Fibroblast of lung (primary cell): ENCODE measurements at places on chromosomes 7 and 10. TPM values are rescaled to one million over a fixed set of nuclear protein-coding genes. Genes with fewer than 3 reads are reported as not detected.

- DNase-seq: no peak
Measured at GRCh38 chr10:11177926-11178471, 160.3 kb downstream of the CELF2 start.

DNA sequence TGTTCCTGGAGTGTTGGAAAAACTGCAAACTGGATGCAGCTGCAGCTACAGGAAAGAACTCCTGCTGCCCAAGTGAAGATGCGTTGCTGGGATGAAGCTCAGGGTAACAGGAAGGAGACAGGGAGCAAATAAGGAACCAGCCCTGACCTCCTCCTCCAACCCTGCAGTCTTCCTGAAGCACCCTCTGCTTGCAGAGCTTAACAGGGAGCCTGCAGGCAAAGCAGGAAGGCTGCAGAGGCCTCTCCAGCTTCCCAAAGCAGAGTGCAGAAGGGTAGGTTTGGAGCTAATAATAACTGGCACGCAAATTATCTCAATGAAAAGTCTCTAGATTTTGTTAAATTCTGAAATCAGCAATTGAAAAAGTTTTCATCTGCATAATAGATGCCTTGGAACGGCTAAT lies 92.5 kb downstream of the SORCS1 start:
- DNase-seq: no peak

GRCh38 chr7:30721211-30721610 lies 30.7 kb upstream of the INMT start:
- DNase-seq: no peak

GRCh38 chr10:87763086-87763861 lies 54.8 kb downstream of the ATAD1 start:
- DNase-seq: no peak

GRCh38 chr7:90487808-90488207 lies 18.4 kb downstream of the PTTG1IP2 start:
- DNase-seq: no peak

GRCh38 chr7:76411626-76412025 lies 2.1 kb upstream of the SSC4D start:
- no peak for DNase-seq

DNA sequence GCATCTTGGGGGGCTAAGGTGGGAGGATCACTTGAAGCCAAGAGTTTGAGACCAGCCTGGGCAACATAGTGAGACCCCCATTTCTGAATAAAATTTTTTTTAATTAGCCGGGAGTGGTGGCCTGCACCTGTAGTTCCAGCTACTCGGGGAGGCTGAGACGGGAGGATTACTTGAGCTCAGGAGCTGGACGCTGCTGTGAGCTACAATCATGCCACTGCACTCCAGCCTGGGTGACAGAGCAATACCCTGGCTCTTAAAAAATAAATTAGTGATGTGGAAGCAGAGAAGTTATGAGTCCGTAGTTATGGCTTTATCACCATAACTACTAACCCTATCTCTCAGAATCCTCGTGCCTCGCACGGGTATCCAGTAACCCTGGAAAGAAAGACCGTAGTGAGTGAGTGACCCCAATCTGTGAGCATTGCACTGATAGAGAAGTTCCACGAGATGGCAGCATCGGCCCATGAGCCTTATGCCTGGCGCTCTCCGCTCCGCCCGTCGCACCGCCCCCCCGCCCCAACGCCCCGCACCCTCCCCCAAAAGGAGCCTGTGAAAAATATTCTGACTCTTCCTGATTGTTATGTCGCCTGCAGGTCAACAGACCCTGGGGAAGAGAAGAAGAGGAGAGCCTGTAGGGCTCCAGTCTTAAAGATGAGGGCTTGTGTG lies 4.9 kb upstream of the SLC29A3 start:
- peak; percentile 25 for DNase-seq

DNA sequence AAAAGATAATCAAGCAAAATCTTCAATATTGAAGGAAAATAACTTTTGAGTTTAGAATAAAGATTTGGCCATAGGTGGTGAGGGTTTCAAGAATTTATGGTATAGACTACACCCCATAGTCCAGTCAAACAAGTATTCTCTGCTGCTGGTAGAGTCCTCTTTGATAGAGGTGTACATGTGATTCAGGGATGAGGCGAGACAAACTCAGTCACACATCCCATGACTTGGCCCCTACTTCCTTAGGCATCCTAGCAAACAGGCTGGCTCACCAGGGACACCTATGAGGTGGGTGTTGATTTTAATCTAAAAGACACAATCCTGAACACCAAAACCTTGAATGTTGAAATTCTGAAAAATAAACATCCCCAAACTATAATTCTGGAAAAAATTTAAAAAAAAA lies 78.1 kb upstream of the SLC25A13 start:
- no peak for DNase-seq

DNA sequence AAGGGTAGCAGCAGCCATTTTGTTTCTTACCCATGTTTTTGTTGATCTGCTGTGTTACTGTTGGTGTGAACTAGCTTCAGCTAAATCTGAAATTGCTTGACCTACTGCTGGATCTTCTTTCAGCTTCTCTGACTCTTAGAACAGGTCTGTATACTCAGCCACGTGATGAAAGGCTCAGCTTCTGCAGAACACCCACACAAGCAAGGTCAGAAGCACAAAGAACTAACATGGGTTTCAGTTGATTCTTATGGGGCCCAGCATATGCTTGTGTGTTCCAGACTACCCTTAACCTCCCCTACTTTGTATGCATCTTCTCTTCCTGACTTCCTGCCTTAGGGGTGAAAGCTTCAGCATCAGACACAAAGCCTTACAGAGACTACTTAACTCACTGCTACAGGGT lies 186.8 kb downstream of the HGF start:
- DNase-seq: no peak

GRCh38 chr10:56880606-56881005 lies 519.5 kb upstream of the ZWINT start:
- no peak for DNase-seq

- DNase-seq: peak; percentile 20
Measured at GRCh38 chr10:71805776-71806703, 32.7 kb upstream of the VSIR start.

GRCh38 chr10:99983280-99983988 lies 26.3 kb downstream of the DNMBP start:
- peak; percentile 57 for DNase-seq

DNA sequence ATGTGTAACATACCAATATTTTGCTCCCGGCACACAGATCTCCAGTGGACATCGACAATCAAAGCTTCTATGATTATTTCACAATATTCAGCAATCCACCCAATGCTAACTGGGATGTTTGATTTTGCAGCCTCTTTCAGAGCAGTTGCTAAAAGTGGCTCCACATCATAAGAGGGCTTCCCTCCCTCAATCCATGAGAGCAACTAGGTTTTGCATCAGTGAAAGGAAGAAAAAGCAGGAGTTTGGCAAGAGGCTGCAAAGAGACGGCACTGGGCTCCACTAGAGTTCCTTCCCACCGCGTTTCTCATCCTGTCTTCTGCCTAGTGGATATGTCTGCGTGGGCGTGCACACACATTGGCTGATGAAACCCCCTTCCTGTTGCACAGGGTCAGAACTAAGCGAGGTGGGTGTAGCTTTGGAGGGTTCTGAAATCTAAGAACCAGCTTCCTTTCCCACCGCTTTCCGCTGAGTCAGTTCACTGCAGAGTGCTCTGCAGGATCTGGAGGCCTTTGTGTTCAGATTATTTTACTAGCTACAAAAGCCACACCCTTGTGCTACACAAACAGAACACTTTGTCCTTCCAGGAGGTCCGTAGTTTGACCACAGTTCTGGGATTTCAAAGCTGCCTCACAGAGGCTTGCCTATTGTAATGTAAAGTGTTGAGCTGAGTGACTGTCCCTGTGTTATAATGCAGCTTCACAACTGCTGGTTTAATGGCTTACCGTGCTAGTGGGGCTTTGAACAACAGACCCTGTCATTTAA lies 28.1 kb downstream of the ARL4A start:
- DNase-seq: peak; percentile 97

DNA sequence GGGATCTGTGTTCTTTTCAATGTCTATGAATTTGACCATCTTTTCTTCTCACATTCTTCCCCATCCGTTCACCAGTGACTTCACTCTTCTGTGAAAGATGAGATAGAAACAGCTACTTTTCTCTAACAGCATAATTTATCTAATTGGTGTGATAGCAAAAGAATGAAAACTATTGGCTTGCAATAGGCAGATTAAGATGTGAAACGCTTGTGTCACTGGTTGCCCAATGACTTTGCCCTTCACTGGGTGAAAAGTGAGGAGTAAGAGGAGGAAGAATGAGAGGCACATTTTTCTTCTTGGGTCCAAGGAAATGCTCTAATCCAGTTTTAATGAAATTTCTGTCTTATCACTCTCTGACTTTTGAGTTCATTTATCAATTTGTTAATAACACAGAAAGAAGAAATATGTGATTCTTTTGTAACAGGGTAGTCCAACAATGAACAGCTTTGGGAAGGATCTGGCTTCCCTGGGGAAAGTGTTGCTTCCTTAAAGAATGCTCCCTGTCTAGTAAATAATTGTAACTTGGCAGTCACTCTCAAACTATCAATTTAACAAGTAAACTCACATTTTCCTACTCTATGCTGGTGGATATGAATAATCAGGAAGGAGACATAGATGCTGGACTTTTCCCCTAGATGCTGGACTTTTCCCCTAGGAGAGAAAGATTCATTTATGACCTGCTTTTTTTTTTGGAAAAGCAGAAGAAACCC lies 35.1 kb downstream of the BET1 start:
- no peak for DNase-seq

- DNase-seq: no peak
Measured at GRCh38 chr7:50640256-50640655, 75.1 kb upstream of the DDC start.

DNA sequence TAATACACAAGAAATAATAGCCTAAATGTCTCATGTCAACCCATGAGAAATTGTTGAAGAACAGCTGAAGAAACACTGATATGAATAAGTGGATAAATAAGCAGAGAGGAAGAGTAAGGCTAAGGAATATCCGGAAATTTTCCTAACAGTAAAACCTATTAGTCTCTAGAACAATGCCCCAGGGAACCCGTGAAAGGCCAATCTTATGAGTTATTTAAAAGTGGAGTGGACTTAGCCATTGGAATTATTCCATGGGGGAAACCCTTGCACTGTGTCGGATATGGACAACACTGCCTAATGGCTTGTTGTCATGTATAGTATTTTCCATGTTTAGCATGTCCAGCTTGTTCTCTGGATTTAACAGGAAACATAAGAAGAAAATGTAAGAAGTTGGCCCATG lies 217.2 kb upstream of the PLXNA4 start:
- no peak for DNase-seq

DNA sequence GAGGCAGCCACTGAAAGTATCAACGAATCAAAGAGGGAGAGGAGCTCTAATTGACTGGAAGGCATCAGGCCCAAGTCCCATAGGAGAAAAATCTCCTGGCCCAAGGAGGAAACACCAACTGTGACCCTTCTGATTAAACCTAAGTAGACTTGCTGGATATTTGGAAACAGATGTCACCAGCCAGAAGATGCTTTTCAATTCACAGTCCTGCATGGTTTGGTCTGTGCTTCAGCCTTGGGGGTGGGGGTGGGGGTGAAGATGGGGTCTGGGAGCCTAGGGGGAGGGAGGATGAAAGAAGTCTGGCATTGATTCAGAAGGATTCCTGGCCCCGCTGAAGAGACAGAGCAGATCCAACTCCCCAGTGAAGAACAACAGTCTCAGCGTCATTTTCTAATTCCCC lies 623.7 kb downstream of the PARD3 start:
- DNase-seq: no peak

DNA sequence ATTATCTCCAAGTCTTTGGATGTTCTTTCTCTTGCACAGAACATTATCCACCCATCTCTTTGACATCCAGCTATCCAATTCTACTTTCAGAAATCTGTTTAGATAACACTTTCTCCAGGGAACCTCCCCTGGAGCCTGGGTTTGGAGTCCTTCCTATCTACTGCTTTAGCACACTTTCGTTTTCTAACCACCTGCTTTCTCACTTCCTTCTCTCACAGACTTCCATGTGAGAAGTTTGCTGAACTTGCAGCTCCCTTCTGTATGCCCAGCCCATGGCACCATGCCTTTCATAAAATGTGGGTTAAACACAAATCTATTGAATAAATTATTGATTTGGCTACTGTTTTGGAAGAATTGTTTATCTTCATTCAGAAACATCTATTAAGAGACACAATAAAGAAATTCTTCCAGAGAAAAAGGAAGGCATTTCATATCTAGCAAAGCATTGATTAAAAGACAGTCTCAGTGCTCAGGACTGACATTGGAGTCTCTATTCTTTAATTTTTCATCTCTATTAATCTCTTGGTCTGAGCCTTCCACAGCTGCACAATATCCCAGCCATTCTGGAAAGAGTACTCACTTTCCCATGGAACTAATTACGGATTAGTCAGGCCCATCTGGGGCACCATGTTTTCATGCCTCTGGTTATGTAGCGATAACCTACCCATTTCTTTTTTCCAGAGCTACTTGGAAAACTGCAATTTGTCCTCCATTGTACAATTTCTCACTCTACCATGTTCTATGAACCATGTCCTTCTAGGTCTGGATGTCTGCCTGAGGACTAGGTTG lies 1077.3 kb downstream of the SORCS3 start:
- no peak for DNase-seq

- DNase-seq: peak; percentile 77
Measured at GRCh38 chr7:22728401-22729029, 1.5 kb downstream of the IL6 start.

DNA sequence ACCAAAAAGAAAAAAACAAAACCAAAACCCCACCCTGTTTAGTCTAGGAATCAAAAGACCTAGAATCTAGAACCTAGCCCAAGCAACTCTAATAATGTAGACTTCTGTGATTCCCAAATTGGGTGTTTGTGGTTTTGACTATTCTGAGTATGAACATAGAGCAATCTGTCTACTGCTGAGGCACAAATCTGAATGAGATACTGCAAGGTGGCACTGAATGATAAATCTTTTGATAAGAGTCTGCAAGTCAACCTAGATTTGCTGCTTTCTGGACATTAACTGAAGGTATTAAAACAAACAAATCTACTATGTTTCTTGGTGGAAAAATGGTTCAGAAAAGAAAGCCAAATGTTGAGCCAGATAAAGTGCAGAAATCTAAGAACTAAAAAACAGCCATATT lies 50.6 kb downstream of the IRF5 start:
- no peak for DNase-seq

GRCh38 chr10:53075469-53075868 lies 302.9 kb upstream of the MBL2 start:
- no peak for DNase-seq

Gene TFPI2
- 1.5 and 14.4 TPM in 2 replicates for total RNA-seq

Gene CACNB2
- 0.66 and 1.5 TPM in 2 replicates for total RNA-seq

Gene ETV1
- total RNA-seq: 12.8 and 26.4 TPM in 2 replicates

Gene PNLIPRP1
- total RNA-seq: not detected in 2 replicates

Gene TMEM139
- under 0.01 TPM in 1 of 2 replicates, not detected in the other for total RNA-seq

Gene AKR1C3
- 44.3 and 63.7 TPM in 2 replicates for total RNA-seq

Gene LRRC17
- 12.6 and 30.8 TPM in 2 replicates for total RNA-seq

Gene MYO3A
- total RNA-seq: not detected in 2 replicates
